ENCODE measurements at places on chromosomes 6 and 20.

DNA sequence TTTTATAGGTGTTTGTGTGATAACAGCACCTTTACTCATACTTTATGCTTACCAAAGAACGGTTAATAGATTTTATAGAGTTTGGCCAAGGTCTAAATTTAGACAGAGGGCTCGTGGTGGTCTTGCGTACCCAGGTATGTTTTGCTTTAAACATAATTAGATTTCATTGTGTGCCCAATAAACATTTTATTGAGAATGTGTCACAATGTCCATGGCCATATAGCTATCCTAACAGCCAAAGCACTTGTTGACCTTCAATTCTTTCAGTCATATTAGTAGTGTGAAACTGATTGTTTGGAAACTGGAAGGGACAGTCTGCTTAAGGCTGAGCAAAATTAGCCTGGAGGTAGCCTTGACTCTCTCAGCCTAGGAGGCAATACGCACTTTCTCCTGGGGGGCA lies 48.3 kb upstream of the HDGFL1 start:
- DNase-seq = no peak

GRCh38 chr6:144796070-144796469 lies 510.9 kb downstream of the UTRN start:
- DNase-seq = no peak

- DNase-seq = no peak
Measured at GRCh38 chr6:89346433-89346832, 6.1 kb downstream of the UBE2J1 start.

DNA sequence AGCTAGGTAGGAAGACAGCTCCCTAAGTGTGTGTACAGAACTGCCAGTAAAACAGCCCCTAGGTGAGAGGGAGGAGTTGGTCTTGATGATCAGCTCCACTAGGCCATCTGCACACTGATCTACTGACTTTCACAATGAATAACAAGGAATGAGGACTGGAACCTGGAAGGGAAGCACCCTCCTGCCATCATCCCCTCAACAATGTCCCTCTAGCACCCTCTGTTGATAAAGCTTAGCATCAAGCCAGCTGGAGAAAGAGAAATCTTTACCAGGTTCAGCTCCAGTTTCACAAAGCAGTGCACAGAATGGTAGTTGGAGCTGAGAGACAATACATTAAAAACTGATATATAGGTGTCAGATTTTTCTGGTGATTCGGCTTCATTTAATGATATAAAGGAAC lies 57.2 kb upstream of the IRAK1BP1 start:
- no peak for DNase-seq

DNA sequence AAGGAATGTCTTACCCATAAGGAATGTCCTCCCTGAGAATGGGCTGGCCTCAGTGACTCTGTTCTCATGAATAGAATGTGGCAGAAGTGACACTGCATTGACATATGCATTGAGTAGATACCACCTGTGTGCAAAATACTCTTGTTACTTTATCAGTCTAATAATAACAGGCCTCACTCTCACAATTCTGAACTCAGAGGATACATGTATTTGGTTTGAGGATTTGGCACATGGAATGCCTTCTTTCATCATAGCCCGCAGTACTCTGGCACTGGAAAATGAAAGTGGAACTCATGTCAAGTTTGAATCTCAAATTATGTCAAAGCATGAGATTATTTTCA lies 52.9 kb upstream of the PLCB4 start:
- no peak for DNase-seq

GRCh38 chr6:46269447-46270229 lies 98.9 kb upstream of the ENPP5 start:
- no peak for DNase-seq

DNA sequence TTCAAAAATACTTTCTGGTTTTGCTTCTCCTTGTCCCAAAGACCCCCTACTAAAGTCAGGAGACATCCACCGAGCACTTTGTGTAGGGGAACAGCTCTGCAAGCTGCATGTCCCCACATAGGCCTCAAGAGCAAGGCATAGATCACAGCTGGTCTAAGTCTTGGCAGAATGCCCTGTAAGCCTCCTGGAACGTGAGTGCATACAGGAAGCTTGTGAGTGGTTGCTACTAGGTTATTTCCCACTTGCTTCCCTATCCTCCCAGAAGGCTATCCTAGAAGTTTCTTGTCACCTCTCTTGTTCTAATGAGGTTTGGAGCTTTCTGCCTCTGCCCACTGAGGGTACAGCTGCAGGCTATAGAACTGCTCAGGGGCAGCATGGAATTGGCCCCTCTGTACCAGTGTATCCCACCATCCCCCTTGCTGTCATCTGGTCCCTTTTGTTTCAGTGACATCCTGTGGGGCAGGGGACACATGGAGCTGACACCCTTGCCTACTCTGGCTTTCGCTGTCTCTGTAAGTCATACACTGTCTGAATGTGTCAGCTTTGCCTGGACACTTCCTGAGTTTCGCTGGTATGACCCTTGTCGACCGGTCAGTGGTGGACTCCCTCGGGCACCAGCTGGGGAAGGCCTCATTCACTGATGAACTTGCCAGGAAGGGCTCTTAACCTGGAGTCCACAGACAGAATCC lies 35.6 kb upstream of the KCNK16 start:
- DNase-seq = peak; percentile 60

DNA sequence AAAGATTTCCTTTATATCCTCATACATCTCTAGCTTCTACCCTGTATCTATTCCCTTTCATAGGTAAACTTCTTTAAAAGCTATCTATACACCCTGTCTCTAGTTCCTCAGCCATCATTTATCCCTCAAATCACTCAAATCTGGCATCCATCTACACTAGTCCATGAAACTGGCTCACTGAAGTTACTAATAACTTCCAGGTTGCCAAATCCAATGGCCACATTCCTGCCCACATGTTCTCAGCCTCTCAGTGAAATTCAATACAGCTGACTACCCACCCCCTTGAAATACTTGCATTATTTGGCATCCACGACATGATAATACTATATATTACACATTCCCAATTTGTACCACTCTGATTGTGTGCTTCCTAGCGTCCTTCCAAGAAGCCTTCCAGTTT lies 8.7 kb downstream of the REPS1 start:
- DNase-seq = no peak

DNA sequence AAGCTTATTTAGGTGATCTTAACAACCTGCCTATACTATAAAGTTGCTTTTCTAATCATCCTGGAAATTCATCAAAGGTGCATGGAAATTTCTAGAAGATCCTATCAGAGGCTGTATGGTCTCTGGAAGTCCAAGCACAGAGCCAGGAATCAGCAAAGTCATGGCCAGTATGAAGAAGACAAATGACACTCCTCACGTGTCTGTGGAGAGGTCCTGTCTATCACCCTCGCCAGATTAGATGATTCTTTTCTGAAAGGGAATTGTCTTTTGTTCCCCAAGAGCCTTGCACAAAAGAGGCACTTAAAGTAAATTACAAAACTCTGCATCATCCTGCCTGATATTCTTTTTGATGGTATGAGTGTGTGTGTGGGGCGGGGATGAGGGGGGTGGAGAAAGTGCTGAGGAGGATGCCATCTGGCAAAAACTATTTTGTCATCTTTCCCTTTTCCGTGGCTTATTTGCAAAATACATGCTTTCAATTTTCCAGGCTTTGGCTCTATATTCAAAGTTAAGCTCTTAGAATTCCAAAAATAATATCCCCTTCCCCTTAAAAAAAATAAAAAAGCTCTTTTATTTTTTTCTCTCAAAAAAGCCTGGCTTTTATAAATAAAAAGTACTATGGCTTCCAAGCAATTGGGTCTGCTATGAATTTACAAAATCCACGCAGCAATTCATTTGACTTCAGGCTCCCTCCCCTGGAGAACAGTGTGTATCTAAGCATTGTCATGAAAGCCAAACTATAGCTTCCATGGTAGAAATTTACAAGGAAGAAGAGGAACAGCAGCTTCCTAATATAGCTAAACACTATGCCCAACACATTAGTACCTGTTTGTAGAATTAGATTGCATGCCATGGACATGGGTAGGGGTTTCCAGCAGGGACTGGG lies 185.2 kb upstream of the ARG1 start:
- DNase-seq = no peak

DNA sequence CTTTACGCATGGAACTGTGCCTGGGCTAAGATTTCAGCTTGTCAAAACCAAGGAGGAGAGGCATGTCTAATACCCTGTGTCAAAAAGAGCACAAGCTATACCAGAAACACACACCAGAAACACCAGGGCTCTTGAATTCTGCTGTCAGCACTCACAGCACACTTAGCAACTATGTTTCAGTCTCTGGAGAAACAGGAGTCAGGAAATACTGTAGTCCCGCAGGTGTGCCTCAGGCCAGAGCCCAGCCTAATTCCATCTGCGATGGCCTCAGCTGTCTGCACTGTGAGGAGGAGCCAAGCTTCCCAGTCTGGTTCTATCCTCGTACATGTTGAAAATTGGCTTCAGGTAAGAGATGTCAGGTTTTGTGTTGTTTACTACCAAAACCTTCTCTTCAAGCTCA lies 31.6 kb downstream of the MTRES1 start:
- DNase-seq = no peak

DNA sequence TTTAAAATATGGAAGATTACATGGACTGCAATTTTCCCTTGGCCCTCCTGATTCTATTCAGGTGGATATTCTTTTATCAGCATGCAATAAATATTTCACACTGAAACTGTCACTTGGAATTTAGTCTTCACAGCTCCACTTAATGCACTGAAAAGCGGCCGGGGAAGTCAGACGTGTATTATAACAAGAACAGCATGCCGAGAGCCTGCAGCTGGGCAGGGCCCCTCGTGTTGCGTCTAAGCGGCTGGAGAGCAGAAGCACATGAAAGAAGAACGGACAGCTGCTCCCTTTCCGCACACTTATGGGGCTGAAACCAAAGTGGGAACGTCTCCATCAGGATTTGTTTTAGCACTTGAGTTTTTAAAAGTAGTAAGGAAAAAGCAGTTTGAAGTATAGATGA lies 57.2 kb downstream of the LYRM4 start:
- no peak for DNase-seq

DNA sequence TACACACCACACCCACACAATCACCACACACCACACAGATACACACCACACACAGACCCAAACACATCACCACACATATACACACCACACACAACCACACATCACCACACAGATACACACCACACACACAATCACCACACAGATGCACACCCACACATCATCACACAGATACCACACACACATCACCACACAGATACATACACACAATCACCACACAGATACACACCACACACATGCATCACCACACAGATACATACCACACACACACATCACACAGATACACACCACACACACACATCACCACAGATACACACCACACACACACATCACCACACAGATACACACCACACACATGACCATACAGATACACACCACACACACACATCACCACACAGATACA lies 73.2 kb downstream of the GRM4 start:
- no peak for DNase-seq

- peak; percentile 43 for DNase-seq
Measured at GRCh38 chr20:15866916-15867730, 706.1 kb downstream of the KIF16B start.

DNA sequence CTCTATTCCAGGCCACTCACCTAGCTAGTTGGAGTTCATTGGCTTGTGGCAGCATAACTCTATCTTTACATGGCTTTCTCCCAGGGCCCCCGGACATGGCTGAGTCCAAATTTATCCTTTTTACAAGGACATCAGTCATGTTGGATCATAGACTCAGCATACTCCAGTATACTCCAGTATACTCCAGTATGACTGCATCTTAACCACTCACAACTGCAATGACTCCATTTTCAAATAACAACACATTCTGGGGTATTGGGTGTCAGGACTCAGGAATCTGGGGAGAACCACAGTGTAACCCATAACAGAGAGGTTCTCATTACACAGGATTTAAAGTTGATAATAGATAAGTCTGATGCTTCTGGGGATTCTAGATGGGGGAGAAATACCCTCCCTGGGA lies 53.8 kb upstream of the TSHZ2 start:
- no peak for DNase-seq

DNA sequence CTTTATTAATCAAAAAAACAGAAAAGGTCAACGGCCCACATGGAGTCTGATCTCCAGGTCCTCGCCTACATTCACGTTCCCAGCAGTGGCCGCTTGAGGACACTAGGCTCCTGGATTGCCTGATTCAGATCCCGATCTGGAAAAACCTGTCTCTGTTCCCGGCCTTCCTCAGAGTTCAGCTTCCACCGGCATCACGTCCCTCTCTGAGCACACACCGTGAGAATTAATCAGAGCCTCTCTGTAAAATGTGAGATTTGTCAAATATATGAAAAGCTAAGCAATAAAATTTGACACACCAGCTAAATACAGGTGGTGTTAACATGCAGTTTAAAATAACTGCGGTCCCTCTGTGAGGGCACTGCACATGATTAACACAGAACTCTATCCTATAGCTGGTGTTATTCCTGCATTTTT lies 122.8 kb upstream of the COL21A1 start:
- DNase-seq = no peak

GRCh38 chr6:166417285-166417691 lies 34.5 kb upstream of the MPC1 start:
- DNase-seq = no peak

DNA sequence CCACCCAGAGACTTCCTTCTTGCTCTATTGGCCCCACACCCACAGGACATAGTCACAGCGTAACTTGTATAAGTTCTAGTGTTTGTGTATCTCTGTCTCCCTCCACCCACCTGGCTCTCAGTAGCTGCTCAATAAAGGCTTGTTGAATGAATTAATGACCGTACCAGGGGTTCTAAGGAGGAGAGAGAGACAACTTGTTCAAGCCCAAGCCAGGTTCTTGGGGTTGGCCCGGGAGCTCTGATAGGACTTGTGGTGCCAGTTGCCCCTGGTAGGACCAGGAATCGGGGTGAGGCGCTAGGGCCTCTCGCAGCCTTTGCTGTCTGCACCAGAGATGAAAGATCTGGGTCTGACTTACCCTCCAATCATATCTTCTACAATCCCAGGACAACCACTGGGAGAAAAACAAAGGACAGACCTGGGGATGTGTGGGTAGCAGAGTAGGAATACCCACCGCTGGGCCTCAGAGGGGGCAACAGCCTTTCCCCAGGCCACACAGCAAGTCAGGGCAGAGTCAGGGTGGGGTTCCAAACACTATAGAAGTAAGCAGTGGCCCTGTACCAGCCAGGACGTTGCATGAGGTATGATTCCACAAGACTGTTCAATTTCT lies 5.3 kb upstream of the TGM2 start:
- no peak for DNase-seq

All from renal pelvis (tissue), 12 donors.